Kidney glomerular epithelial cell (primary cell): ENCODE measurements at places on chromosomes 2 and 18.

- DNase-seq: no peak
These were observed 9.6 kb upstream of the FAHD2A start for GRCh38 chr2:95392730-95393455.

DNA sequence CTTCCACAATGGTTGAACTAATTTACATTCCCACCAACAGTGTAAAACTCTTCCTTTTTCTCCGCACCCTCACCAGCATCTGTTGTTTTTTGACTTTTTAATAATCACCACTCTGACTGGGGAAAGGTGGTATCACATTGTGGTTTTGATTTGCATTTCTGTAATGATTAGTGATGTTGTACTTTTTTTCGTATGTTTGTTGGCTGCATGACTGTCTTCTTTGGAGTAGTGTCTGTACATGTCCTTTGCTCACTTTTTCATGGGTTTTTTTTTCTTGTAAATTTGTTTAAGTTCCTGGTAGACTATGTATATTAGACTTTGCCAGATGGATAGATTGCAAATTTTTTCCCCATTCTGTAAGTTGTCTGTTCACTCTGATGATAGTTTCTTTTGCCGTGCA is 574.8 kb downstream of the KCNJ3 start:
- DNase-seq: no peak

DNA sequence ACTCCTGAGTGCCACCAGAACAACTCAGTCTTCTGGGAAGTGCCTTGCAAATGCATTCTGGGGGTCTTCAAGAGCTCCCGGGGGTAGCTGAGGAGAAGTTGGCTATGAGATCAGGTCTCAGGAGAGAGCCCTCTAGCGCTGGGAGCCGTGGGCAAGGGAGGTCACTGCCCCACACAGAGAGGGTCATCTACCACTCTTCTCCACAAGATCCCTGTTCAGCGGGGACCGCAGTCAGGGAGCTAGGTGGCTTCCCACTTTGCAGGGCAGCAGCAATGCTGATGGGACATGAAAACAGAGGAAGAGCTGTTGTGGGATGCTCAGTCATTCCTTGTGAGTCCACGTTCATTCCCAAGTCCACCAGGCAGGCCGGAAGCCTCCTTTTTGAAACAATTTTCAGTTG is 66.6 kb downstream of the ACKR3 start:
- no peak for DNase-seq

DNA sequence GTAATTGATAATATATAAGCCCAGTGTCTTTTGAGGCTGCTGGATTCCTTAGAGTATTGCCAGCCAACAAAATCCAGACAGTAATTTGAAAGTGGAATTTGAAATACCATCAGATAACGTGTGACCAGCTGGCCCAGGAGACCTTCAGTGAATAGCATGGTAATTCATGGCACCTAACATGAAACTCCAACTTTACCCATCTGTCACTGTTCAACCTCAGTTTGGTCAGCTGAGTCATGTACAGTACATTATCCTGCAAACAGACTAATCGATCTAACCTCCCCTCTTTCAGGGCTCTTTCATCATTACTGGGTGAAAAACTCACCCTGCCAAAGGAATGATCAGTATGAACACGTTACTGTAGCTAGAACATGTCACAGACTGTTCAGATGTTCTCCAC is 230.6 kb downstream of the DOK6 start:
- DNase-seq: no peak

DNA sequence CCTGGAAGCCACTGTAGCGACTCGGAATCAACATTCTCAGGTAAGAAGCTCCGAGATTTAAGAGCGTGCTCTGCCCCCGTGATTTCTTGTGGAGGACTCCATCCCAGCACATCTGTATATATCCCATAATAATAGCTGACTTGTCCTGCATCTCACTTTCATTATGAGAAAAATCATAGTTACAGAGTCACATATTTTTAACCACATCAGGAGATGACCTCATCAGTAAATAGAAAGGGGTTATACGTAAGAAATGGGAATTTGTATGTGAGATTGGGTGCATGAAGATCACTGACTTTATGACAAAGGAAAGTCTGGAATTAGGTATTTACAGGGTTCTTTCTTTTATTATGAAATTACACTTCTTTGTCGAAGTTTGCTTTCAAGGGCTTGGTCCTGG is 16.4 kb upstream of the TMEM18 start:
- peak; percentile 36 for DNase-seq

DNA sequence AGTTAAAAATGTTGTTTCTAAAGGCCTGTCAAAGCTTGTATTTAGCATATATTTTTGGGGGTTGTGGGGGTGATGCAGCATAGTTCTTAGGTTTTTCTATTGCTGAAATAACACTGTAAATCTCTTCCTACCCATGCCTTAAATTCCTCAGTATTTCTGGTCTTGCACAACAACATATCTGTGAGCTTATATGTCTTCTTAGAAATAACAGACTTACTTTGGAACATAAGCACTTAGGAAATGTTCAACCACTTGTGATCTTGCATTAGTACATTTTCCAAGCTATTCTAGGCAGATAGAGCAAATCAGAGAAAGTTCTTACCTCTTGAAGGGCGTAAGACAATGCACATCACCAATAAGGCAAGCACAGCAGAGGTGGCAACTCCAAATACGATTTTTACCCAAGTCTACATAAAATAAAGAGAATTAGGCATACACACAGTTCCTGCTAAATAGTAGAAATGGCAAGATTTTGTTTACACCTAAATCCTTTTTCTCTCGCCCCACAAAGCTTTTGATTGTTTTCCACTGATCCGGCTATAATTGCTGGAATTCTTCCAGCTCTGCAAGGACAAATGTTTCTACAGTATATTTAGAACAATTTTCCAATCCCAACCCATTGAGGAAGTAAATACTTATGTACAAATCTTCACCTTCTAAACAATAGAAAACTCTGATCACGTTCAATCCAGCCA is 512 bp downstream of the FAP start:
- DNase-seq: no peak

DNA sequence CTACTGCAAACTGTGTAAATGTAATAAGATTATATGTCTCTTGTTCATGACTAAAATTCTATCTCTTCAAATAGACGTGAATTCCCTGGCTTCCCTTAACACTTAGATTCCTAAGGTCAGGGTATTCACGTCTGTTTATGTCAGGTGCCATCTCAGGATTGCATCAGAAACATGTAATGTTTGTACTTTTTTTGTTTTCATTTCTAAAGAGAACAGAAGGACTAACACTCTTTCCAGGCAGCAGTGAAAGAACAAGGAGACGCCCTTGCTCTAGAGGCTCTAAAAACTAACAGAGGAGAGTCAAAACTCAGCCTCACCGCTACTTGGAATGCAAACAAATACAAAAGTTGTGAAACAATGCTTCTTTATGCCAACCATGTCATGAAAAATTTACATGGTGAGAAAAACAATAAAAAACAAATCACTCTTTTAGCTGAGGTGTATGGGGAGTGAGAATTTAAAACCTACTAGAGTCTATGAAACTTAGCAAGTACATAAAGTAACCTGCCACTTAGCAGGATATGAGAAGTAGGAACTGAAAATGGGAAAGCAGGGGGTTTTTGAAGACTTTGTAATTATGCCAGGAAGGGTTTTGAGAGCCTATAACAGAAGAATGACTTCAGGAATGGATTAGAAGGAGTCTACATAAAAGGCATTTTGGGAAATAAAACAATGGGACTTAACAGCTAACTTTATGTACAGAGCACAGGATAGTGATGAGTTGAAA is 522.7 kb downstream of the THSD7B start:
- no peak for DNase-seq

- peak; percentile 94 for DNase-seq
These were observed 372 bp upstream of the WDSUB1 start for GRCh38 chr2:159286709-159287441.

- DNase-seq: no peak
These were observed 26.7 kb downstream of the TMEM127 start for GRCh38 chr2:96239091-96239490.

DNA sequence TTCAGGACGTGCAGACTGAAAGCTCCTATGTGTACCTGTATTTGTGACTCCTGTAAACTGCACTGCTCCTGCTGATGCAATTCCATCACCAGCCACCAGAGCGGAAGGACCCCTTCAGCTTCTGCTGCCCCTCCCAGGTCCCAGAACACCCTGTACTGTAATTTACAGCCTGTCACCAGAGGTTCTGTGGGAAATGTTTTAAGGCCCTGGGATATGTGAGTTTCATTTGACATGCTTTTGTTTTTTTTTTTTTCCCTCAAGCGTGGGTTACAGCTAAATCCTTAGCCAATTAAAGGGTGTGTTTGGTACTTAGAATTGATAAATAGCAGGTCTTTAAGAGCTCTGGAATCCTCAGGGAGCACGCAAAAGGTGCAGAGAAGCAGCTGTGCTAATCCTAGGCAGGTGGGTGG is 79.4 kb downstream of the KCTD1 start:
- no peak for DNase-seq

DNA sequence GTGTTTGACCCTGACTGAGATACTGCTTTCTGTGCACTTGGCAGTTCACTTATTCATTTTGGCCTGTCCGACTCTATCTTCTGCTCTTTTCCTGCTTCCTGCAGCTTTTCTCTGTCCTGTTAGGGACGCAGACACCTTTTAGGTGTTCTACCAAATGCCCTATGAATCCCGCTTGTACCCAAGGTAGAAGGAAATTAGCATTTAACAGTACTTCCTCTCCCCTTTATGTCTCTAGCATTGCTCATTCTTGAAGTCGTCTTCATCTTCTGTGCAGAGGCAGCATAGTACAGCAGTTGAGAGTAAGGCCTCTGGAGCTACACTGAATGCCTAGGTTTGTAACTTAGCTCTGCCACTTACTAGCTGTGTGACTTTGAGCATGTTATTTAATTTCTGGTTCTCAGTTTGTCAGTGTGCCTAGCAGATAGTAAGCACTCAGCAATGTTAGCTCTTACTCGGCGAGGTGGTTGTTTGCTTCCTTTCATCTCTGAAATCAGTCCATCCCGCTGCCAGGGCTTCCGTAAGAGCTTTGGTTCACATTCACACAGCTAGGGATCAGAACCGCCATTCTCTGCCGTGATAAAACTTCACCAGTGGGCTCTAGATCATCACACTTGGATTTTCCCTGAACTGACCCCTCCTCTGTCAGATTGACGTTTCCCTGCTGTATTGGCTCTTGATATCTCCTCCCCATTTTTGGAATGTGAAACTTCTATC is 1.4 kb downstream of the CCT7 start:
- DNase-seq: no peak

GRCh38 chr18:36176177-36176584 is 11.1 kb upstream of the MOCOS start:
- DNase-seq: no peak

DNA sequence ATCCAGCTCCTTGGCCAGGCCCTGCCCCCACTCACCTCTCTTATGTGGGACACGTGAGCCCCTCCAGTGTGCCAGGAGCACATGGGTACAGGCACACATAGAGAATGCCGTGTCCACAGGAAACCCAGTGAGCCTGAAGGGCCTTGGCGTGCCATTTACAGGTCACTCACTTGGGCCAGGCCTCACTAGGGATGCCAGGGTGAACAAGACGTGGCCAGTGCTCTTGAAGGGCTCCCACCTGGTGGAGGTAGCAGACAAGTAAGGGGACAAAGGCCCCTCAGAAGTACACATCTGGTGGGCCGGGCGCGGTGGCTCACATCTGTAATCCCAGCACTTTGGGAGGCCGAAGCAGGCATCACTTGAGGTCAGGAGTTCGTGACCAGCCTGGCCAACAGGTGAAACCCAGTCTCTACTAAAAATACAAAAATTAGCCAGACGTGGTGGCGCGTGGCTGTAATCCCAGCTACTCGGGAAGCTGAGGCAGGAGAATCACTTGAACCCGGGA is 15.1 kb upstream of the C1QL2 start:
- no peak for DNase-seq

- no peak for DNase-seq
These were observed 2.6 kb downstream of the CHRNG start for GRCh38 chr2:232541961-232542714.

- no peak for DNase-seq
These were observed 418.8 kb upstream of the HNRNPA3 start for GRCh38 chr2:176793792-176794191.
